ENCODE measurements at places on chromosomes 16 and 17. TPM values are rescaled to one million over a fixed set of nuclear protein-coding genes. Genes with fewer than 3 reads are reported as not detected.

Gene FBXW10
- 0.09 TPM for total RNA-seq

Gene HAP1
- 0.05 TPM for total RNA-seq

Gene TPPP3
- total RNA-seq, result not detected

DNA sequence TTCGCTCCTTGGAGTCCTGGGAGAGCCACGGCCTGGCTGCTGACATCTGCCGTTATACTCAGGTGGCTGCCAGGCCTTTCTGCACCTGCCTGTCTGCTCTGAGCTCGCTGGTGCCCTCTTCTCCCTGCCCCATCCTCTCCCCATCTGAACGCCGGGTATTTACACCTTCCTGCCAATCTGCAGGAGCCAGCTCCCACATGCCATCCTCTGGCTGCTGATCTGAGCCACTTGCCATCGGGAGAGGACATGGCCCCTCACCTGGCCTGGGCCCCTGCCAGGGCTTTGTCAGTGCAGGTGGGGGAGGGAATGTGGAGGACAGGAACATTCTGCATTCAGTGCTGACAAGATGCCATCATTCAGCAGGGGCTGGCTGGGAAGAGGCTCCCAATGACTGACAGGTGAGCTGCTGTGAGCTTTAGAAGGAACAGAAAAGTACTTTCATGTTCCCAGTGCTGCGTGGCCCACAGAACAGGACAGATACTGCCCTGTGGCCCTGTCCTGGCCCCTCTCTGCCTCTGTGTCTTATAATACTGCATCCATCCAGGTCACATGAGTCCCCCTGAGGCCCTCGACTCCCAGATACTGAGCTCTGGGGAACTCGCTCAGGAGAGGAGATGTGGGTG lies 96.3 kb upstream of the ZNF469 start:
- no peaks in the 10 kb centered on the region for H3K4me1 ChIP-seq
- no peaks in the 10 kb centered on the region for H3K27me3 ChIP-seq
- no peak overlapping the region for H3K4me3 ChIP-seq
- H3K36me3 ChIP-seq, result no peaks in the 10 kb centered on the region

- no peak for DNase-seq
- H3K27ac ChIP-seq, result peak overlapping the region; percentile 82
- H3K36me3 ChIP-seq, result peaks cover 42% of the 10 kb centered on the region
Measured at GRCh38 chr17:17820463-17821158, 16.2 kb downstream of the SREBF1 start.

DNA sequence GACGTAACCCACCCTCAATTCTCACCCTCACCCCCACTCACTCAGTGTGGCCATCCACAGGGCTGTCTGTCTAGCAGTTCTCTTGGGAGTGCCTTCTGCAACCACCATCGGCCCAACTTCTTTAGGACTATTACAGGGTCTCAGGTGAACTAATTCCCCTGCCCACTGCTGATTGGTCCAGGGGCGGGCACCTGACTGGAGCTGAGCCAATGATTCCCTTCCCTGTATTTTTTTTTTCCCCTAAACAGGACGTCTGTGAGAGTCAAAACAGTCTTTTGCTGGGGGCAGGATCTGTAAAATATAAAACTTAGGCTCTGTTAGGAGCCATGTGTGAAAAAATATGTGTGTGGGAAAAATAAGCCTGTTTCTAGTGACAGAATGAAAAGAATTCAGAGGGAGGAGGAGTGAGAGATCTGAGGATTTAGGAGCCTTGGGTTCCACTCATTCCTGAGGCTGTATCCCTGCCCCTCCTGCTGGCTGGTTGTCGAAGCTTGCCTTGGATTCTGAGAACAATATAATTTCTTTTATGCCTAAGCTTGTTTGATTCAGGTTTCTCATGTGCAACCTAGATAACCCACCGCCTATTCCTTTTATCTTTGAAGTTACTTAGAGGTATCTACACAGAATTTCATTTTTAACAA lies 115.0 kb downstream of the SPACA3 start:
- DNase-seq, result no peak
- H3K27me3 ChIP-seq, result no peaks in the 10 kb centered on the region
- no peak overlapping the region for H3K4me3 ChIP-seq

DNA sequence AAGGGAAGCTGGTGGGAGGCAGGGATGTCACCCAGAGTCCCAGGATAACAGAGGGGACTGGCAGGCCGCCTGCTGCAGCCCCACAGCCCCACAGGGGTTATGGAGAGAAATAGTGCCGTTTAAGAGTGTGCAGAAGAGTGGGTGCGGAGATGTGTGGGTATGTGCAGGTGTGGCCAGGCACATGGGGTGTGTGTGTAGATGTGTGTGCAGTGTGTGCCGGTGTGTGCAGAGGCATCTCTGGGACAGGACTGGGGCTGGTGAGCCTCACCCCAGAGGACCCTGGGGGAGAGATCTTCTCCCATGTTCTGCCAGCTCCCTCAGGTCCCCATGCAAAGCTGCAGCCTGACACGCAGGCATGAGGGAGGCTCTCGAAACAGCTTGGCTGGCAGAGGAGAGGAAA lies 157.4 kb downstream of the RBFOX3 start:
- H3K36me3 ChIP-seq, result no peaks in the 10 kb centered on the region
- H3K27ac ChIP-seq, result no peak overlapping the region
- H3K4me3 ChIP-seq, result no peak overlapping the region
- H3K27me3 ChIP-seq, result no peaks in the 10 kb centered on the region
- DNase-seq, result no peak
- H3K4me1 ChIP-seq, result no peaks in the 10 kb centered on the region

Data from activated CD4-positive, alpha-beta T cell treated with anti-CD3 and anti-CD28 coated beads, Interleukin-2, amount 10 ng/mL, durations not matched to agents 24 days and 14 days (primary cell).